ENCODE measurements at places on chromosomes 12 and 14.

DNA sequence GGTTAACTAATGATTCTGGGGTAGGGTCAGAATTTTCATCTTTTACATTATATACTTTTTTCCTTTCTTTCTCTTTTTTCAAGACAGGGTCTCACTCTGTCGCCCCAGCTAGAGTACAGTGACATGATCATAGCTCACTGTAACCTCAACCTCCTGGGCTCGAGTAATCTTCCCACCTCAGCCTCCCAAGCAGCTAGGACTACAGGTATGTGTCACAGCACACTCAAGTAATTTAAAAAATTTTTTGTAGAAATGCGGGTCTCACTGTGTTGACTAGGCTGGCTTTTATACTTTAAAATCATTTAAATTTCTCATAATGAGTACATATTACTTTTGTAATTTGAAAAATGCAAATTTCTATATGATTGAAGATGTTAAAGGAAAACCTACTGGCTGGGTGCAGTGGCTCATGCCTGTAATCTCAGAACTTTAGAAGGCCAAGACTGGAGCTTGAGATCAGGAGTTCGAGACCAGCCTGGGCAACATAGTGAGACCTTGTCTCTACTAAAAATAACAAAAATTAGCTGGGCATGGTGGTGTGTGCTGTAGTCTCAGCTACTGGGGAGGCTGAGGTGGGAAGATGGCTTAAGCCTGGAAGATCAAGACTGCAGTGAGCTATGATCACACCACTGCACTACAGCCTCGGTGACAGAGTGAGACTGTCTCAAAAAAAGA, 25.7 kb downstream of the R3HDM2 start:
- no peak for DNase-seq

DNA sequence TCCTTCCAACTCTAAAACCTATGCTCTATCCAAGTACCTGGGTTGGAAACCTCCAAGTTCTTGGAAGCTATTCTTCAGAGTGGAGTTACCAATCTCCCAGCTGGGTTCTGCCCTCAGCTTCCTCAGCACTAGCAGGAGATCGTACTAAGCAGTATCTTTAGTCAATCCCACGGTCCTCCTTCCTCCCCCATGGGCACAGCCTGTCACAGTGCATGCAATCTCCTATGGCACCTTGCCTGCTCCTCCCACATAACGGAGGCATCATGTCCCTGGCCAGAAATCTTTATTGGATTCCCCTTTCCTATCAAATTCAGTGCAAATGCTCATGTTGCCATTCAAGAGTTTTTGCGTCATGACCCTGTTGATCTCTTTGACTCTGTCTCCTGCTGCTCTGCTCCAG, 5.4 kb upstream of the LPAR5 start:
- DNase-seq: no peak

GRCh38 chr12:123006977-123007376, 26.5 kb downstream of the ARL6IP4 start:
- no peak for DNase-seq

DNA sequence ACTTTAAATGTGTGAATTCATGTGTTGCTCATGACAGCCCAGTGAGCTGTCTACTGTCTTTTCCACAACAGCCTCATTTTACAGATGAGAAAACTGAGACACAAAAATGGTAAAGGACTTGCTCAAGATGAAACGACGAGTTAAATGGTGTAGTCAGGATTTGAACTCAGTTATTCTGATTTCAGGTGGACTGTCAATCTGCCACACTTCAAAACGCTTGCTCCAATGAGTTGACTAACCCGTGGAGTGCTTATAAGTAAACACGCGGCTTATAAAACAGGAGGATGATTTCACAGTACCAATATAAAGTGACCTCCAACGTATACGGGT, 652 bp upstream of the POLE2 start:
- DNase-seq: no peak

DNA sequence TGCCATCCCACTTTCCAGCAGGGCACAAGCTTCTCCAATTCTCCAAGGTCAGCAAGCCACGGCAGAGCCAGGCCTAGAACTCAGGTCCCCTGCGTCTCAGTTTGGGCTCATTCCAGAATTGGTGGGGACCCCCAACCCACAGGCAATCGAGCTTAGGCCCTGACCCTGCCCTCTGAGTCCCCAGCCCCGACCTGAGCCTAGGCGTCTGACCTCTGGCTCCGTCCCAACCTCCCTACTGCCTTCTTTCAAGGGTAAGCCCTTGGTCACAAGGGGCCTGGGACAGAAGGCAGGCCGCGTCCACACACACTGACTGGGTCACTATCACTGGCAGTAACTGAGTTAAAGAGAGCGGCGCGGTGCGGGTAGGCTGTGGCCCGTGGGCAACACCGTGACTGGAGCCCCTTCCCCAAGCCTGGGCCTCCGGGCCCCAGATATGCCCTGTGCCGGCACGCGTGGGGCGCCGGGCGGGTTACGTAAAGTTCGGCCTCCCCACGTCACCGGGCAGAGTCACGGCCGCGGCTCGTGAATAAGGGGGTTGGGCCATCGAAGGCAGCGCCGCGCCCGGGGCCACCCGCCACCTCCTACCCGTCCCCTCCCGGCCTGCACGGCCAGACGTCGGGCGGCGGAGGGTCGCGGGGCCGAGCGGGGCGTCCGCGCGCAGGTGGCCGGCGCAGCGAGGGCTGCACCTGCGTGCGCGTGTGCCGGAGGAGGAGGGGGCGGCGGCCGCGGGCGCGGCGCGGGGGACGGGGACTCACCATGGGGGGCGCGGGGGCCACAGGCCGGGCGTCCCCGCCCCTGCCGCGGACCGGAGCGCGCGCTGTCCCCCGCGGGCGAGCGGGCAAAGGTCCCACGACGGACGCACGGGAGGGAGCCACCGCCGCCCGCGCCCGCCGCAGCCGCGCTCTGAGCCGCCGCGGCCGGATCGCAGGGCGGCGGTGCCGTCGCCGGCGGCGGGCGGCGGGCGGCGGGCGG, 516 bp downstream of the ANKRD9 start:
- DNase-seq: peak; percentile 17

- DNase-seq: no peak
Measured at GRCh38 chr14:90140298-90140955, 78.6 kb downstream of the KCNK13 start.

DNA sequence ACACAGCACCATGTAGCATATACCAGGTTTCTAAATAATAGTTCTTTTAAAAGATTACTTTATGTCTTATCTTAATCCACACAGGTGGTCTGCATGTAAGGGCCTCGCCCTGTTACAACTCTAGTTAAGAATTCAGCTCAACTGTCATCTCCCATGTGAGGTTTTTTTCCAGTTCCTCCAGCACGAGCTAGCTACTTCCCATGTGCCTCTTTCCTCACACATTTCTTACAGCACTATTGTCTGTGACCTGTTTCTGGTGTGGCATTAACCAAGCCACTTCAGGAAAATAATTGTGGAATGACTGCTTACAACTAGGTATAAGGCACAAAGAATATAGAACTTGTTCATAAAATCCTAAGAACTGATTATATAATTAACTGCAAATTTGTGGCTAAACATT, 65.5 kb downstream of the SH2B3 start:
- DNase-seq: no peak

DNA sequence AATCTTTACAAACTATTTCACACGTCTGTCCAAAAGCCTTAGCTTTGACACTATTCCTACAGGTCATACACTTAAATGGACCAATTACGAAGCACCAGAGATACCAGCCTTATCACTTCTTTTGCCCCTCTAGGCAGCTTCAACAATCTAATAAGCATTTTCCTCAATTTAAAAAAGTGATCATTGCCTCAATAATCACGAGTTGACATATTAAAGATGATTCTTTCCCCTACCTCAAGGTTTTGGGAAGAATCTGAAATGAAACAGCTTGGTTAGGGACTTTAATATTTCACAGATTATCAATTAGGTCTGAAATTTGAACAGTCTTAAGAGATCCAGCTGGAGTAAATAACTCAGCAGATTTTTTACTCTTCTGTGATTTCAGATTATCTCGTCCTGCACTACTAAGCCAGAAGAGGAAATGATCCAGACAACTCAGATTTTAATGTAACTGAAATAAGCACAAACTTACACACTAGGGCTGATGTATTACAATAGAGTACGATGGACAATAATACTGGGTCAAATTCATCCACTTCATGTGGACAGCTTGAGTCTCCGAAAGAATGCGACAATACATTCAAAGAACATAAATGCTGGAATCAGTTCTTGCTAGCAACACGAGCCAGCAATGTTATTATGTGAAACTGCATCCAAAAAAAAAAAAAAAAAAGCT, 15.9 kb downstream of the UBE2N start:
- no peak for DNase-seq

DNA sequence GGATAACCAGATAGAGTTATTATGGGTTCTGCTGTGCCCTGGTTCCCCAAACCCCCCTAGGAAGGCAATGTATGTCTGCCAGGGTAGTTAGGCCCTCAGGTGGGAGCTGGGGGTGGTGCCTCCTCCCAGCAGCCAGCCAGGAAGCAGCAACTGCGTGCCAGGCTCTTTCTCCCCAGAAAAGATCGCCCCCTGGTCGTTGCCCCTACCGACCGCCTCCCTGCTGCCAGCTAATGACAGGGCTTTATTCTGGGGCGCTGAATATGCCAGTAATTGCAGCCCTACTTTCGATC, 36.3 kb downstream of the IQSEC3 start:
- no peak for DNase-seq

- no peak for DNase-seq
Measured at GRCh38 chr12:124318278-124319020, 23.6 kb downstream of the RFLNA start.

- DNase-seq: no peak
Measured at GRCh38 chr12:93109551-93110203, 180.6 kb upstream of the EEA1 start.

GRCh38 chr12:90250042-90250441, 541.4 kb upstream of the ATP2B1 start:
- DNase-seq: no peak

DNA sequence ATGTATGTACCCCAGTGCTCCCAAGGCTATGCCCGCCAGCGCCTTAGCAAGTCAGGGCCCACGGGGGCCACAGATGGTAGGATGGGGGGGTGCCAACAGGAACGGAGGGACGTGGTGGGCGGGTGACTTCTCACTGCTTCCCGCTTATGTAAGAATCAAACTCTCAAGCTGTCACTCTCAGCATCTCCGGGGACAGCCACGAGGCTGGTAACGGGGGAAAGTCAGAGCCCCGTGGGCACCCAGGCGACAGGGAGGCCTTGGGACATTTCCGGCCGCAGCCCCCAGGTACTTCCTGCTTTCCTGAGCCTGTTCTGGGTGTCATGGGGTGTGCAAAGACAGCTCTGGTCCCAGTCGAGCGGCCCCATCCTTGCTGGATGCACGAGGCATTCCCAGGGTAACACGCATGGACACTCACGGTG, 59.3 kb downstream of the TESC start:
- no peak for DNase-seq

DNA sequence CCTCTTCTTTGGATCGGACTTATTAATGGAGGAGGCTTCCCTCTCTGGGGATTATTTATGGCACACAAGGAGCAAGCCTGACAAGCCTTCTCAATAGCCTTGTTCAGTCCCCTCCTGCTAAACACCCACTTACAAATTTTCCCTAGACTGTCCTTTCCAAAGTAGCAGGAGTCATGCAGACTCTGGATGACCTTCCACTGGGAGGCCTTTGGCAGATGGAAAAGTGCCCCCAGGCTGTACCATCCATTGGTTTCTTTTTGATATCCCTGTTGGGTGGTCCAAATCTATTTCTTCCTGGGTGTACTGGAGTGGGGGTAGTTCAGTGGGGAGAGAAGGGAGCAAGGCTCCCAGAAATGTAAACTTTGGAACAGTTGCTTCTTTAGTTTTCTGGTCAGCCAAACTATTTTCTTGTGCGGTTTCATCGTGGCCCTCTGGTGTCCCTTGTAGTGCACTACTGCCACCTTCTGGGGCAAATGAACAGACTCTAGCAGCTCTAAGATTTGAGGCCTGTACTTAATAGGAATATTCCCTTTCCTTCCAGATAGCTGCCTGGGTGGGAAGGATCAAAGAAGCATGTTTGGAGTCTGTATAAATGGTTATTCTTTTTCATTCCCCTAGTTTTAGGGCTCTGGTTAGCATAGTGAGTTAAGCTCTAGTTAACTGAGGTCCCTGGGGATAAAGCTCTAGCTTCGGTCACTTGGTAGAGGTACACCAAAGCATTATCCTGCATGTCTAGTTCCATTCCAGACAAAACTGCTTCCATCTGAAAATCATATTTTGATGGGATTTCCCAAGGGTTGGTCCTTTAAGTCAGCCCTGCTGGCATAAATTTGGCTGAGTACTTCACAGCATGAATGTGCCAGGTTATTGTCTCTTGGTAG, 409.5 kb downstream of the SLC6A15 start:
- no peak for DNase-seq

DNA sequence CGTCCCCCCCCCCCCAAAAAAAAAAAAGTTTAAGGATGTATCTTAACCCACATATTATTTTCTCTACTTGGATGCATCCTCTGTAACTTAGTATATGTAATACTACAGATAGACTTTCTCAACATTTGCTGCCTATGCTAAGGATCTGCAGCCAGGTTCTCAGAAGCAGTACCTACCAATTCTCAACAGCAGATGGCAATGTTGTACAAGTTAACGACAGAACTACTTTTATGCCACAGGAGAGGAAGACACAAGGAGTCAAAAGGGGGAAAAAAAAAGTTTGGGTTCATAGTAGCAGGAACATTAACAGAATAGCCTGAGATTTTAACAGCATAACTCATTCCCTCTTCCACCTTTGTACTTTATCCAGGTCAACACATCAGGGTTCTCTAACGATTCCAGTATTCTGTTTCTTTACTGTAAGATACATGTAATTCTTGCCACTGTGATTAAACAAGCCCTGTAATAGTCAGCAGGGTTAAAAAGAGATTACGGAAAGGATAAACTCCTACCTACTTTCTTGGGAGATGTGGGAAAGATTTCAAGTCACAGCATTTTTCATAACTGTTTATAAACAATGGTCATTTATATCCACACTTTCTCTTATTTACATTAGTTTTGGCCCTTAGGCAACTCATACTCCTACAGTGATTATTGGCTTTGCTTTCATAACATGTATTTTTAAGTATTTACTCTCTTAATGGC, 5.7 kb upstream of the NEK9 start:
- peak; percentile 75 for DNase-seq

- no peak for DNase-seq
Measured at GRCh38 chr12:108473400-108474055, 41.5 kb upstream of the FICD start.

DNA sequence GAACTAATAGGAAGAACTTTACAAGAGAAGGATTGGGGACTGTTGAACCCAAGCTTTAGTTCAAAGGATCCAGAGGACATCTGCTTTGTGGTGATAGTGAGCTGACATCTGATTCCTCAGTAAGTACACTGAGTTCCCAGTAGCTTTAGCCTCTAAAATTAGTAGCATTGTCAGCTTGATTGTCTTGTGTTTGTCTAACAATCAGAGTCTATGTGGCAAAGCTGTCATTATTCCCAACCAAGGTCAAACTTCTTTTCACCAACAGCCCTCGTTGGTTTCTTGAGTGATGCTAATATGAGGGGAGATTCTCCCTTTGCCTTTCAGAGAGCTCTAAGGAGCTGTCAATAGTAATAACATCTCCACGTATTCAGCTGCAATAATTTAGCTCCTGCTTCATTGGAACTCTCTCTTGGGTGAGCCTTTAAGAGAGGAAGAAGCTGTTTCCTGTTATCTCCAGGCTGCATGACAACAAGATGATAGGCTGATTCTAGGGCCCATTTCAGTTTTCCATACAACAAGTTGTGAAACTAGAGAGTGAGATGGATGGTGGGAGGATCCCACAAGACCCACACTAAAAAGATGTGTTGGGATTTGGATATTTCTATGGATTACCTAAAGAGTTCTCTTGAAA, 46.7 kb downstream of the TGFB3 start:
- no peak for DNase-seq
